ENCODE measurements at places on chromosomes 5 and 9.

- DNase-seq = no peak
These were observed 917.0 kb downstream of the MAT2B start for GRCh38 chr5:164422400-164422799.

- no peak for DNase-seq
These were observed 66.3 kb upstream of the TMEM215 start for GRCh38 chr9:32716955-32717543.

GRCh38 chr9:125803526-125803925 lies 56.4 kb downstream of the PBX3 start:
- DNase-seq = no peak

DNA sequence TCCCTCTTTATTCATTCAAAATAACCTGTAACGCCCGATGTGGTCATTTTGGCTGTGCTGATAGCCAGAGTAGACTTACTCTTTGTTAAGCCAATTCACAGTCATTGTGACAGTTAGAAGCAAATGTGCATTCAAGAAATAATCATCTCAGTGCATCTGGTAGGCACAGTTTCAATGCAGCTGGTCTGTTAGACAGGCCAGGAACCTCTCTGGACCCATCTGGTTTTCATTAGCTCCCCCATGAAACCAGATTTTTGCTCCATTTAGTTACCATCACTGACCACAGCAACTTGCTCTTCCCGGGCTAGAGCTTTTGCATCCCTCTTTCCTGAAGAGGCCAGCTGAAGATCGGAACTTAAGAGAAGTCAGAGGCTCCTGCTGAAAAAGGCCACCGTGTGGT lies 284.2 kb downstream of the NSG2 start:
- peak; percentile 17 for DNase-seq

DNA sequence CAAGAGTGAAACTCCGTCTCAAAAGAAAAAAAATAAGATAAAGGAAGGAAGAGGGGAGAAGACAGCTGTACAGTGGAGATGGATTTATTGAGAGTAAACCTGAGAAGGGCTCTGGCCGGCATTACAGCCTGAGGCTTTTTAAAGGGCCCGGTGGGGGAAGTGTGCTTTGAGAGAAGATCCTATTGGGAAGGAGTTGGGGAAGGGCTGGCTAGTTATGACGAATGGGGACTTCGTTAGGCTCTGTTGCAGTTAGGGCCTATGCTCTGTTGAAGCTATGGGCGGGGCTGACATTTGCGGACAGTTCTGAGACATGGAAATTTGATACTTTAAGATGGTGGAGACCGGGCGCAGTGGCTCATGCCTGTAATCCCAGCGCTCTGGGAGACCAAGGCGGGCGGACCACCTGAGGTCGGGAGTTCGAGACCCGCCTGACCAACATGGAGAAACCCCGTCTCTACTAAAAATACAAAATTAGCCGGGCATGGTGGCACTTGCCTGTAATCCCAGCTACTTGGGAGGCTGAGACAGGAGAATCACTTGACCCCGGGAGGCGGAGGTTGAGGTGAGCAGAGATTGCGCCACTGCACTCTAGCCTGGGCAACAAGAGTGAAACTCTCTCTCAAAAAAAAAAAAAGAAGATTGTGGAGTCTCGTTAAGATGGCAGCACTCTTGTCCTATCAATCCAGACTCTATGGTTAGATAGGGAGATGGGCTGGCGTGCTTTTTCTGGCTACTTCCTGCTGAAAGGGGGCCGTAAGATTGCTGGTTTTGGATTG lies 33.2 kb downstream of the C9orf50 start:
- DNase-seq = no peak

DNA sequence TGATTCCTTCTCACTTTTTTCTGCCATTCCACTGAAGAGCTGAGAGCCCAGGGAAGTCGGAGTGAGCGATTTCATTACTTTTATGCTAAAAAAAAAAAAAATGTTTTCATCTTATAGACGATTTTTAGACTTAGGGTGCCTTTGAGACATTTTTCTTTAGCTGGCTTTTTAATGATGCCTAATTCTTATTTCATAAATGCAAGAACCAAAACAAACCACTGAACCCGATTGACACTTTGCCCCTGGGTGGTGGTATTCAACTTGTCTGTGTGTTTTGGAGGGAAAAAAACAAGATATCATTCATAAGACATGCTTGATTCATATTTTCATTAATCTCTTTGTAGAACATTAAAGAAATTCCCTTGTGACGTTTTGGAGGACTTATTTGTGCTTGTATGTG lies 2.4 kb downstream of the TLE4 start:
- DNase-seq = no peak

DNA sequence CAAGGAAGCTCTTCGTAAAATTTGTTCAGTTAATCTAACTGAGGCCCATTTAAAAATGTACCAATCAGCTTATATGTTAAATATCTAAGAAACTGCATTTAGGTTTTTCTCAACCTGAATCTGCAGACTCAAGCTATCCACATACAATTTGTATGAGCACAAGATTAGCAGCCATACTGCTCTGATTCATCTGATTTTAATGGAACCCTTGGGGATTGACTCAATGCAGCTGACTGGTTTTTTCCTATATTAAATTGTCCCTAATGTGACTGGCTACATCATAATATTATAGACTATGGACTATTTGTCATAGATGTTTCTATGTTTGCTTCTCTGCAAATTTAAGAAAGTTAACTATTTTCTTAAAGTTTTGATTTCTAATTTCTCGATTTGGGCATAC lies 451.0 kb upstream of the TUSC1 start:
- peak; percentile 31 for DNase-seq

- DNase-seq = no peak
These were observed 1740.1 kb upstream of the WWC1 start for GRCh38 chr5:166551384-166551783.

DNA sequence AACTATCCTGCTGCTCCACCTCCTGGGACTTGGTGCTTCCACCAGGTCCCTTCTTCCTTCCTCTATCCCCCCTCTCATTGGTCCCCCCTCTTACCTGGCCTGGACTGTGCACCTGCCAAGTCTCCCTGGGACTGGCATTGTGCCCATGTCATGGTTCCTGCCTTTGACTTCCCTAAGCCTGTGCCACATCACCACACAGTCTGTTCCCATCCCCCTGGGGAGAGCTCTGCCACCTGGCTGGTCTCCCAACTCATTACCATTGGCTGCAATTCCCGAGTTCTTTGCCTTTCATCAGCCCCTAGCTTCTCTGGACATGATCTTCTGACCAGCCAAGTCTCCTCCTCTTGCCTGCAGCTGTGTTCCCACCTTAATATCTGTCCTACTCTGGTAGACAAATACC lies 180.3 kb downstream of the SREK1 start:
- no peak for DNase-seq

- DNase-seq = no peak
These were observed 75.2 kb upstream of the HRH2 start for GRCh38 chr5:175582697-175583096.

- DNase-seq = no peak
These were observed 13.0 kb upstream of the CAMSAP1 start for GRCh38 chr9:135920256-135920930.

DNA sequence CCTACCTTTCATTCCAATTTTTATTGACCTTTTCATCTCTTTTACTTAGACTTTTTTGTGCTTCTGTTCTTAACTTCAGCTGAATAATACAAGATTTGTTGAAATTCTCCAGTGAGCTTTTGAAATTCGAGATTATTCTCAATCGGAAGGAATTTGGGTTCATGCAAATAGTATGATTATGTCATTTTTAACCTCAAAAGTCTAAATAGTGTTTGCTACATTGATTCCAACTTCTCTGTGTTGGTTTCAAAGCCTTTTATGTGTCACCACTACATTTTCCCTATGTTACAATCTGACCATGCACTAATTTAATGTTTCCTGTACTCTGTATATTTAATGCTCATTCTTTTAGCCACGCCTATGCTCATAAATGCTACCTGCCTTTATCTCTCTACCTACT lies 44.1 kb downstream of the VPS13A start:
- DNase-seq = no peak

GRCh38 chr9:96782235-96782634 lies 4.3 kb upstream of the ZNF510 start:
- no peak for DNase-seq

DNA sequence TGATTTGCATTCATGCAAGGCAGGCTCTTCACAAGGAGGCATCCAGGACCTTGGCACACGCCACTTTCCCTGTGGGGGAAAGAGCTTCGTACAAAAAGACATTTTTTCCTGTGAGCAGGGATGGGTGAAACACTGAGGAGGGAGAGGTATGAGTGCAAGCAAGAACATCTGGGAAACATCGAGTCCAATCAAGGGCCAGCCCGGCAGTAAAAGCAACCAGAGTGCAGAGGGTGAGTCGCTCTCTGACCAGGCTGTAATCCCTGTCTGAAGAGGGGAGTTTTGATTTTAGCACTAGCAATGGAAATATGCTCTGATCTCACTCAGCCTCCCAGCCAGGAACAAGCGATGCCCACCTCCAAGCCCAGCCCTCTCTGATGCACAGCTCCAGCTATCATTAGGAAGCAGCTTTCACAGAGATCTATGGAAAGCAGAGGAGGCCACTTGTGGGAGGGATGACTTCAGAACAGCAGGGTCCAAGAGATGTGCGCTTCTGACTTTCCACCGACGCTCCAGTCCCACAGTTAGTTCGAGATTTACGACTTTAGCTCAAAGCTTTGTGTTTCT lies 211.0 kb upstream of the ADAMTS16 start:
- DNase-seq = no peak

DNA sequence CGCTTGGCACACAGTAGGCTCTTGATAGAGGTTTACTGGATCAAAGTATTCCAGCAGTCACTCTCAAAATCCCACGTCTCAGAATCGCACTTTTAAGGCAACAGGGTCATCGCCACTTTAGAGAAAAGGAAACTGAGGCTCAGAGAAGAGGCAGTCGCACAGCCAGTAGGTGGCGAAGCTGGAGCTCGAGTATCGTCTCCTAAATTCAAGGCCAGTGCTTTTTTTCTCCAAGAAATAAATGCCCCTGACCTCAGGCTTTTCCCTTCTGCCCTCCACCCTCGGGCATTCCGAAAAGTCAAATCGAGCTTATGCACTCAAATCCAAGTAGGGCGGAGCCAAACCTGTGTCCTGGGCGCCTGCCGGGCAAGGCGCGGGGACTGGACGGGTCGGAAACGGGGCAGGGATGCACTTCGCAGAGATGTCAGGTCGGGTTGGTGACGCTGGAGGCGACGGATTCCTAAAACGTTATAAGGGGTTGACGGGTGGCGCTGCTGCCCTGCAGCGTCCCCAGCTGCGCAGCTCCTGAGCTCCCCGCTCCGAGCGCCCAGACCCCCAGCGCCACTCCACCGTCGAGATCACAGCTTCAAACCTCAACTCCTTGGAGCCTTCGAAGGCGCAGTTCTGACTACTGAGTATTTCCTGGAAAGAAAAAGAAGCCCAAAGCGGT lies 4.7 kb upstream of the FOXB2 start:
- DNase-seq = no peak

- DNase-seq = no peak
These were observed 54.1 kb upstream of the FYB1 start for GRCh38 chr5:39273314-39273954.

GRCh38 chr5:148816357-148816756 lies 10.1 kb upstream of the ADRB2 start:
- no peak for DNase-seq

DNA sequence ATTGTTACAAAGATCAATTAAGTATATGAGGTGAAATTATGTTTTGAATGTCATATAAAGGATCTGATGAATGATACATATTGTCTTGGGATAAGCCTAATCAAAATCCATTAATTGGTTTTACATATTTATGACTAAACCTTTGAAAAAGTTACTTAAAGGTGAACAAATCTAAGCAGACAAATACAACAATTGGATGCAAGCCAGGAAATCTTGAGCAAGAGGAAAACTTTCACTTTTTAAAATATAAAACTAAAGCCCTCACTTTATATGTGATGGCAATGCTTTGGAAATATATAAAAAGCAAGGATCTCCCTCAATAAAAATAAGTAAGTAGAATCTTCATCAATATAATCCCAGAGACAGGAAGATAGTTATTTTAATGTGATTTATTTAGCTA lies 80.1 kb downstream of the EDIL3 start:
- no peak for DNase-seq

- DNase-seq = no peak
These were observed 44.1 kb upstream of the FOXE1 start for GRCh38 chr9:97808972-97809371.

GRCh38 chr5:79508354-79508753 lies 5.6 kb downstream of the HOMER1 start:
- no peak for DNase-seq

DNA sequence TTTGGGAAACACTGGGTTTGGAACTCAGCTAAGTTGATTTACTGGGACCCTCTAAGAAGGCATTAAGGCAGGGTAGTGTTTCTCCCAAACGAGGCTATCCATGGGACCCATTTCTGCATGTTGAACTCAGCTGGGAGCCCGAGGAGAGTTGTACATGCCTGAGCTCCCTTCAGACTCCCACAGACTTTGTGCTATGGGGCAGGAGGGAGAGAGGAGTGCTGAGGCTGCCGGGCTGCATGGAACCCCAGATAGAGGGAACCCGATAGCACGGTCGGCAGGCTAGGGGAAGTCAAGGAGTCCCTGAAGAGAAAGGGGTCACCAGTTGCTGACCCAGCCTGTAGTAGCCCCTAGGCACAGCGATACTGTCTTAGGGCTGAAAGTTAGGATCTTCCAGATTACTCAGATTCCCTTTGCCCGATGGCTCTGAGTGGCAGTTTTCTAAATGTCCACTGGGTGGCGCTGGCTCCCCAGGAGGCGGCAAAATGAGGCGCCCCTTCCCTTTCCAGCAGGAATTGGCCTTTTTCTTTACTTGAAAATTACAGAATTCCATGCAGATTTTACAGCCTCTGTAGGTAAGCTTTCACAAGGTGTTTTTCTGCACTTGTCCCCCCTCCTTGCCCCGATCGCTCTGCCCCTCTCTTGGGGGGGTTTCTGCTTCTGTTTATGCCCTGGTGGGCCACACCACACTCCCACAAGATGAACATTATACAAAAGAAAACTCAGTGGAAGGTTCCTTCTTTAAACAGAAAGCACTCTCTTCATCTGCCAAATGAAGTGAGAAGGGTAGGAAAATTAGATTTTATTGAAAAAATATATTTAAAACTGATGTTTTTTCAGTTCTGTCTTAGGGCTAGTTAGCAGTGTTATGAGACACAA lies 17.8 kb downstream of the NANS start:
- DNase-seq = no peak

DNA sequence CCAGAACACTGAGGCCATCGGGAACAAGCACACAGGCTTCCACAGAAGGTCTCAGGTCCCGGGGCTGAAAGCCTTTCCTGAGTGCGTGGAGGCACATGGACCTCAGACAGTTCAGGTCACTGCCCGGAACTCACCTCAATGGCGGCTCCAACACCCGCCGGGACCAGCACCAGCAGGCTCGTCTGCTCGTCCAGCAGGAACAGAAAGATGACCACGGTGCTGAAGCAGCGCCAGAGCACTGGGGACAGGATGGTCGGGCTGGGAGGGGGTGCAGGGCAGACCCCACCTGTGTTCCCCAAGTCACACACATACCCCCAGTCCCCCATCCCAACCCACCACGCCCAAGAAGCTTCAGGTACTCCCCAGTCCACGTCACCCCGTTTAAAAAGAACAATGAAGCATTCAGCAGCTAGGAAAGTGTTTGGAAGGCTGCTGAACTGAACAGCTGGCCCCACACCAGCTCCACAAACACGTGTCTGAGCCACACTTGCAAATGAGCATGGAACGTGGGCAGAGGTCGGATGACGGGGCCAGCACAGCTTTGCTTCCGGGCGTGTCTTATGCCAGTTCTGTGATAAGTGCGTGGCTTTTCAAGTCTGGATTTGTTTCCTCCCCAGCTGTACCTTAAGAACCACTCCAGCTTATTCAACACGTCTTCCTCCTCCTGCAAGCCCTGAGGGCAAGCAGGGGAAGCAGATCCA lies 14.6 kb downstream of the CLPTM1L start:
- no peak for DNase-seq

All from GM04503 (cell line).